ENCODE measurements at places on chromosomes 5 and 9.

DNA sequence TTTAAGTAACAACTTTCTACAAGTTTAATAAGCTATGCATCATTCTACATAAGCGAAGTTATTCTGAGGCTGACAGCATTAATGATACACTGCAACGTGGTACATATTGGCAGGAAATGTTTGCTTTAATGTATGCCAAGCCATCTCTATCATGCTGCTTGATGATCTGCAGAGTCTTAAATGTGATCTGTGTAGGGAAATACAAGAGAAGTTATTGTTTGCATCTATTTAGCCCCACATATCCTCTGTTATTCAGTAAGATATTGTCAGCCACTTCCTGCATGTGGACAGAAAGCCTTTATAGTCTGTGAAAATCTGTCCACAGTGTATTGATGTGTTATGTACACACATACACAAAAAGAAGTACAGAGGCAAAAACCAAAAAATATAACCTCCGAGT, 193.1 kb upstream of the FREM1 start:
- no peak for DNase-seq

- DNase-seq: no peak
Observed at GRCh38 chr9:132840980-132841379, 37.1 kb downstream of the AK8 start.

- DNase-seq: no peak
Observed at GRCh38 chr9:129731477-129732085, 21.3 kb downstream of the PTGES start.

- DNase-seq: no peak
Observed at GRCh38 chr9:4116071-4116581, 183.7 kb downstream of the GLIS3 start.

DNA sequence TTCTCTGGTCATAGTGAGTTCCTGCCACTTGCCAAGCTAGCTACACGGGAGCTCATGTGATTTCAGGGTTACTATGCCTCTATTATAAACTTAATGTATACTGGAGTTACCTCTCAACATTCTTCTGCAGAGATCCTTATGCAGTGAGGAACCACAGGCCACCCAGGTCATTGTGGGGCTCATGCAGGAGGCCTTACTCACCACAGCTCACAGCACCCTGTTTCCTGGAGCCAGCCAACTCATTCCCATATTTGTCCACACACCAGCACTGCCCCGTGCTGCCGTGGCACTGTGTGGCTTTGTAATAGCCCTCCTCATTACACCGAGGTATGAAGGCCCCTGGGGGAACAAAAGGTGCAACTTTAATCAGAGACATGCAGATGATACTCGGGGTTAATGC, 520.0 kb downstream of the SPOCK1 start:
- DNase-seq: no peak

GRCh38 chr9:123835821-123836220, 94.1 kb downstream of the DENND1A start:
- DNase-seq: no peak

- DNase-seq: peak; percentile 20
Observed at GRCh38 chr5:8908055-8908683, 637.7 kb downstream of the SEMA5A start.

DNA sequence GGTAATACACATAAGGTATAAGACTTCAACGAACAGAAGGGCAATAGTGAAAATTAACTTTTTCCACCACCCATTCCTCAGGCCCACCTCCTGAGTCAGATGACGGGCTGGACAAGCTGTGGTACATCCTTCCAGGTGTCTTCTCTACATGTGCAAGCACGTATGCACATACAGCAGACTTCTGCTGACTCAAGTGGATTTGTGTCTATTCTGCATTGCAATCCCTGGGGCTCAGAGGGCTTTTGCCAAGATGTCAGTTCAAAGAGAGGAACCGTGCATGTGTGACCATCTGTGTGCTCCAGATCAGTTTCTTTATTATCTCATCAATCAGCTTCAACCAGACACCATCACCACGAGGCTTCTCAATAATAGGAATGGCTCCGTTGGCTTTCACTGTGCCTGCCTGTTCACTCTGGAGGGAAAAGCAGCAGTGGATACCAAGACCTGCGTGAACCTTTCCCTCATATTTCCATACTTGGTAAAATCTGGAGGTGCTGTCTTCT, 288.4 kb downstream of the MTRR start:
- no peak for DNase-seq

- DNase-seq: no peak
Observed at GRCh38 chr9:134863941-134864820, 16.4 kb upstream of the FCN2 start.

DNA sequence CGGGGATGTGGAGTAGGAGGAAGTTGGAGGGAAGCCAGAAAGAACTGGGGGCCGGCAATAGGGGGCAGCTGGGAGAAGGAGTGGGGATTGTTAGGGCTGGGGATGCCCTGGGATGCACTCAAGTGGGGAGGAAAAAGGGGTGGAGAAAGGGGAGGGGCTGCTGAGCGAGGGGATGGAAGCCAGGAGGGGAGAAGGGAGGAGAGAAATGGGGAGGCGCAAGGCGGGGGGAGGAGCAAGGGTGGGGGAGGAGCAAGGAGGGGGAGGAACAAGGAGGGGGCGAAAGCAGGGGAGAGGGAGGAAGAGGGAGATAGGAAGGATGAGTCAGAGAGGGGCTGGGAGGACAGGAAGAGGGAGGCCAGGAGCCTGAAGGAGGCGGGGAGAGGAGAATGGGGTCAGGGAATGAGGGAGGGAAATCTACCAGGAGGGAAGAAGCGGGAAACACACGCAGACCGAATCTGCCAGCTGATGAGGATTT, 1.6 kb downstream of the IRX4 start:
- DNase-seq: no peak

DNA sequence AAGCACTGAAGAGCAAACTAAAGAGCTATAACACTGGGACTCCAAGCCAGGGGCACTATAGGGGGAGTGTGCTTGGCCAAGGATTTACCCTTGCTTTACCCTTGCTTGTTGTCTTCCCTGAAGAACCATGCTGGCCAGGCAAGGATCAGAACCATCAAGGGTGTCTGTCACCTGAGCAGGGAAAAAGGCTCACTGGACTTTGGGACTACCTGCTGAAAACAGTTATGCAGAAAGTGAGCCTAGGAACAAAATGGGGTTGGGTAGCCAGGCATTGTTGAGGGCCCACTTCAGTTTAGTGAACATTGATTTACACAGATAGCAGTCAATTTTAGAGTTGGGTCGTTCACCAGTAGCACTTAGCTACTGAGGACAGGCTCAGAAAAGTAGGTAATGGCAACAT, 8.0 kb upstream of the TMEM171 start:
- DNase-seq: no peak

DNA sequence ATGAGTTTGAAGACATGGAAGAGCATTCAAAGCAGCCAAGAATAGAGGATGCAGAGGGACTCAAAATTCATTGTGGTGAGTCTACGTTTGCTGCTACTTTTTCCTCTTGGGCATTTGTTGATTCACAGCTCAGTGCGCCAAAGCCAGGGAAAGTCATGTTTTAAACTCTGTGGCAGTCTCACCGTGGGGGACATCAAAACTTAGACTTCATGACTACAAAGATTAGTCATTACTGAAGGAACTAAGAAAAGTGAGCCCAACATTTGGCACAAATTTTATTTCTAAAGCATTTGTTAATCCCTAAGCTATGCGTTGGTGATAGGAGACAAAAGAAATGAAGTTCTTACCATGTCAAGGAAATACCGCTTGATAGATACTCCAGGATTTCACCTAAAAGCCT, 73.7 kb upstream of the MTAP start:
- no peak for DNase-seq

GRCh38 chr5:81195335-81195929, 37.7 kb upstream of the CKMT2 start:
- no peak for DNase-seq
